ENCODE measurements at places on chromosomes 3 and 15.

DNA sequence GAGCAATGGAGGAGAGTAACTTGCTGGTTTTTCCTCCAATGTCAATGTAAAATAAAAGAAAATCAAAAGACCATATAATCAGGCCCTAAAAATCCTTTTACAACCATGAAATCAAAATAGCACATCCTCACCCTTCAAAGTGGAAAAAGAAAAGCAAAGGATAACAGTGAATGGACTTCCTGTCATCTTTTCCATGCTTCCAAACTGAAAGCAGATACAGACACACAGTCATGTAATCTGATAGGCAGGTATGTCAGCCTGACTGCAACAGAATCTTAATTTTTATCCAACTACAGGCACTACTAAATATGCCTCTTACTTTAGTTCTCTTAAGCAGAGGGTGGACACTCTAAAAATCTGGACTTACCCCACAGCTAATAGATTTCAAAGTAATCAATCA lies 27.8 kb upstream of the IGDCC4 start:
- no peak for DNase-seq

- no peak for DNase-seq
Observed at GRCh38 chr15:34655326-34655725, 71.9 kb upstream of the GOLGA8B start.

DNA sequence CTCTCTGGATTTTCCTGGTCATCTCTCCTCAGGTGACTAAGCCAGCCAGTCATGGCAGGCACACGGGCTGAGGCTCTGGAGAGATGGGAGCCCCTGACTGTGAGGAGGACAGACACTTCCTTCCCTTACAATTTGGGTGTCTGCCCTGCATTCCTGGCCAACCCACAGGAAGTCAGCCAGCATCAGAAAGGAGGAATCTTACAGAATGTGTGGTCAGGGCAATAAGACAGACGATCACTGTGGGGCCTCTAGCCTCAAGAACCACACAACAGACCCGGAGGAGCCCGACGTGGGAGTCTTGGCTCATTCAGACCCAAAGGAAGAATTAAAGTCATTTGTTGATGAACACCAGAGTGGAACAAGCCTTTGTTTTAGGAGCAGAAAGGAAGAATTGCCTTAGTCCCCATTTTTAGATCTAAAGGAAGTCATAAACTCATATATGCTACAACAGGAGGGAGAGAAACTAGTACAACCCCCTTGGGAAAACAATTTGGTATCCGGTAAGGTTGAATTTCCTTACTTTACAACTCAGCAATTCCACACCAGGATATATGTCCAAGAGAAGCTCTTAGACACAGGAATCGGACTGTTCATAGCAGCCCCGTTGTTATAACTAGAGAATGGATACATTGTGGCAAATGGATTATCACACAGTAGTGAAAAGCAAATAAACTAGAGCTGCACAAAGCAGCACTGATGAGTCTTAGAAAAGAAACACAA lies 62.2 kb downstream of the ABTB1 start:
- DNase-seq, result peak; percentile 71

DNA sequence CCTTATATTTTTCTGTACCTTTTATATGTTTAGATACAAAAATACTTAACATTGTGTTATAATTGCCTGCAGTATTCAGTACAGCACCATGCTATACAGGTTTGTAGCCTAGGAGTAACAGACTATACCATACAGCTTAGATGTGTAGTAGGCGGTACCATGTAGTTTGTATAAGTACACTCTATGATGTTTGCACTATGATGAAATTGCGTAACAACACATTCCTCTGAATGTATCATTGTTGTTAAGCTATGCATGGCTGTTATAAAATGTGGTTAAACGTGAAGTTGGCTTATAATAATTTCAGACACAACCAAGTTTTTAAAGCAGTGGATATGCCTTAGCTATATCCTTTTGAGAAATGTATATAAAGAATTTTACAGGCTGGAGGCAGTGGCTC lies 328.3 kb downstream of the PLCL2 start:
- DNase-seq, result no peak

DNA sequence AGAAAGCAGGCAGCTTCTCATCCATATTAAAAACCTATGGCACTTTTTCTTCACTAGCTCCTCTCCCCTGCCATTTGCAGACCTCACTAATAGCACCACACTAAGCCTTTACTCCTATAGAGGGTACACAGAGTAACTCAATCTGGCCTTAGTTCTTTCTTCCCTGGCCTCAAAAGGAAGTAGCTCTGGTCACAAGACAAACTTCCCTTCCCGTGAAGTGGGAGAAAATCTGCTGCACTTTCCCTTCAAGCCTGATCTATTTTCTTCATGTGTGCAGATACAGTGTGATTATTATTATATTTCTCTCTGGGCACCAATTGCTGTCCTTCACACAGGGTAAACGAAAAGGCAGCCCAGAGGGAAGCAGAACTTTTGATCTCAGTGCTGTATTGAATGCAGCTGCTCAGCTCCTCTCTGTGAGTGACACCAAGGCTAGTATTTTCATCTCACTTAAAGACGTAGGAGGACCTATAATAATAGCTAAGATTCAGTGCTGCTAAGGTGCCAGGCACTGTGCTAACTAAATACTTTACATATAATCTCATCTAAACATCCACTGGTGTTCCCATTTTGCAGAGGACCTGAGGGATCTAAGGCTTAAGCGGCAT lies 61.9 kb upstream of the RASGRP1 start:
- no peak for DNase-seq

DNA sequence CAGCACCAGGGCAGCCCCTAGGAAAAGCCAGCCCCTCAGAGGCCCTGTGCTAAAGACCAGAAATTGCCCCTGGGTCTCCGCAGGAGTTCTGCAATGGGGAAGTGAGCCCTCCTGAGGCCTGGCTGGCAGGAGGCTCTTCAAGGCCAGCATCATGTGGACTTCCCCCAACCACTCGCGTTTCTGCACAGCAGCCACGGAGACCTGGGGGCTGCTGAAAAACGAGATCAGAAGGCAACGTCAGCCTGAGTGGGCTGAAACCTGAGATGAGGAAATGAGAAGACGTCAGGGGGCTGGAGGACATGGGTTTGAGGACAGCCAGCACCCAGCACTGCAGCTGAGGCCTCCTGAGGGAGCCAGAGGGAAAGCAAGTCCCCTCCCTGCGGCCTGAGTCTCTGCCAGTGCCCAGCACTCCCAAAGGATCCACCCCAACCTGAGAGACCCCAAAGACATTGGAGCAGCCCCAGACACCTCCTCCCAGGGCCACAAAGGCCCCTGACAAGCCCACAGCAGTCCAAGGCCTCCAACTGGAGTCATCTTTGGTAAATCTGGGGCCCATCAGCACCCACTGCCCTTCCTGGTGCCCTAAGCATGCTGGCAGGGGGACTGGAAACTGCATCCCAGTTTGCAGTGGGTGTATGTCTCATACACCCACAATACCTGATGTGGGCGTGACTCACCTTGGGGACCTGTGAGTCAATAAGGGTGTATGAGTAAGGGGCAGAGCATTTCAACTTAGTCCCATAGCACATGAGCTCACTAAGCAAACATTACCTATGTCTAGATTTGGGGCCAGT lies 29.2 kb upstream of the CYP11A1 start:
- DNase-seq, result no peak

DNA sequence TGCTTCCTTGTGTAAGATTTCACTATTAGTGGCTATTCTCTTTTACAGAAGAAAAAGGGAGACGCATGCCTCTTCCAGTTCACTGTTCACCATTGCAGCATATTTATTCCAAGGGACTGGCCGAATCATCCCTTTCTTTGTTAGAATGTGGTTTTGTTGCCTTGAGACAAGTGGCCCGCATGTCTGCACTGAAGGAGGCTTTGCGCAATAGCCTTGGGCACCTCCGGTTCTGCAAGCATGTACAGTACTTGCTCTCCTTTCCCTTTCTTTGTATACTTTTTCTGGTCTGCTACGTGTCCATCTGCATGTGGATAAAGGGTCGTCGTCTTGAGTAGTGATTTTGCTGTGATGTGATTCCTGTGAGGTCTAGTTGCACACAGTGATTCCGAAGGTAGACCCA lies 43.0 kb downstream of the FLNB start:
- no peak for DNase-seq
